ENCODE measurements at places on chromosomes 4 and X.
A peak's percentile ranks its signal among the peaks of the same experiment; 100 is the strongest.

- DNase-seq, result peak; percentile 14
These were observed 95.8 kb upstream of the EGFL6 start for GRCh38 chrX:13473442-13474163.

DNA sequence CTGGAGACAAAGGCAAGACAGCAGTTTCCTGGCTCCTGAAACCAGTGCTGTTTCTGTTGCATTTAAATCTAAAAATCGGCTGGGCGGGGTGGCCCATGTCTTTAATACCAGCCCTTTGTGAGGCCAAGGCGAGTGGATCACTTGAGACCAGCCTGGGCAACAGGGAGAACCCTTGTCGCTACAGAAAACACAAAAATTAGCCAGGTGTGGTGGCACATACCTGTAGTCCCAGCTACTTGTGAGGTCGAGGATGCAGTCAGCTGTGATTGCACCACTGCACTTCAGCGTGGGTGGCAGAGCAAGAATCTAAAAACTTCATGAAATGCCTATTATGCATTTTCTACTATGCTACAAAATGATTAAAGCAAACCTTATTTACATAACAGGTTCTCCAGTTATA is 205.4 kb upstream of the ITM2A start:
- no peak for DNase-seq

- no peak for DNase-seq
These were observed 606.8 kb upstream of the KLHL4 start for GRCh38 chrX:86910602-86911311.

GRCh38 chr4:48899950-48900349 is 6.6 kb downstream of the OCIAD2 start:
- no peak for DNase-seq

DNA sequence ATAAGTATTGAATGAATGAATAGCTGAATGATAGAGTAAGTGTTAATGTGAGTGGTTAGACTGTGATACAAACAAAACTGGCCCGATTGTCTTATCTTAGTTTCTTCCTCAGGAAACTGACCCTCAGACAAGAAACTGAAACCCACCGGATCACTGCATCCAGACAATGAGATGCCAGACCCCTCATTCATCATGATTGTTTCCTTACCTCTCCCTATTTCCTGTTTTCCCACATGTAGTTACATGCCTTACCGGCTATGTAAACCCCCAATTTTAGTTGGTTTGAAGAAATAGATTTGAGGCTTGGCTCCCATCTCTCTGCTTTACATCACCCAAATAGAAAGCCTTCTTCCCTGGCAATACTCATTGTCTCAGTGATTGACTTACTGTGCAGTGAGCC is 218.9 kb upstream of the PPP1R2C start:
- DNase-seq, result no peak

DNA sequence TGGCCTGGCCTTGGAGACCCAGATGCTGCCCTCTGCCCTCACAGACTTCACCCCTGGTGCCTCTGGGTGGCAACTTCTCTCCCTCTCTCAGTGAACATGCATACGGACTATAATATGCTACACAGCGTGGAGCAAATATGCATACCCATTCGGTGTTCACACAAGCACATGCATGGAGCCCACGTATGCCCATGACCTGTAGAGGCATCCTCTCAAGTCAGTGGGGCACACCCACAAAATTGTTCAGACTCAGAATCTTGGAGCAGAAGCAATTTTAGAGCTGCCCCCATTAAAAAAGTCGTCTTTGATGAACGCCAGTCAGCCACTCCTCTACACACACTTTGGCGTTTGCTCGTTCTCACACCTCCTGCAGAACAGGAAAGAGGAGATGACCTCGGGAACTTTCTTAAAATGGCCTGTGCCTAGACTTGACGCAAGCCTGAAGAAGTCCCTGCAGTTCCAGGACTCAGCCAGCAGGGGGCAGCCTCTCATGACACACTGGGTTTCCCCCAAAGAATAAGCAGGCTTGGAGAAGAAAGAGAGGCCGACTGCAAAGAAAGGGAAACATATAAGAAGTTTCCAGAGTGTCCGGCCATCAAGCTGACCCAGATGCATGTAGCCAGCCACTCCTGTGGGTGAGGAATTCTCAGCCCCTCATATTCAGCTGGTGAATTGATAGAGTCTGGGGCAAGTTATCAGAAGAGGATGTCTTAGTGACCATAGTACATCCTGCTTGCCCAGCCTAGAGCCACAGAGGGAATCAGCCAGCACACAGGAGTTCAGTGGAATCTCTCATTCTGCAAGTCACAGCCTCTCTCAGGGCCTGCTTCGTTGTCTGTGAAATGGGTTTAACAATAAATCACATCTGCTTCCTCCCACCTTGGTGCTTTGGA is 17.3 kb downstream of the APLN start:
- peak; percentile 64 for DNase-seq

DNA sequence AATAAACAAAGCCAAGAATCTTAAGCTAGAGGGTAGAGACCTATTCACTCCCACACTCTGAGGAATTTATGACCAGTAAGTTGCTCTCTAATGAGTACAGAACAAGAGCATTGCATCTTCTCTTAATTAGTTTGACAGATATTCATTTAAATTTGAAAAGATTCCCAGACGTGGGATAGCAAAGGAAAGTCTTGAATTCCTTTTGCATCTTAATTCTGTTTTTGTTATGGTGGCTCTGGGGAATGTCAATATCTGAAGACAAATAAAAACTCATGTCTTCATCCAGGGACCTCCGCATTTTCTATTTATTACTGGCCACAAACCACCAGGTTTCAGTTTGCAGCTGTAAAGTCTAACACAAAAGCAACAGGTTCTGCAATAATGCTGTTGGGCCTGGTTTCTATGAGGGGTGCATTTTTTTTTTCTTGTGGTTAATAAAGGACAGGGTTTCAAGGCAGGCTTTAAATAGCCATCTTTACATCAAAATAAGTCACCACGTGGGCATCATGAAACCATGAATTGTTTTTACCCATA is 172.3 kb downstream of the SHROOM3 start:
- DNase-seq, result no peak

GRCh38 chr4:152925851-152926250 is 10.3 kb upstream of the FHDC1 start:
- DNase-seq, result no peak

- DNase-seq, result no peak
These were observed 33.4 kb downstream of the AFAP1 start for GRCh38 chr4:7906171-7906701.

DNA sequence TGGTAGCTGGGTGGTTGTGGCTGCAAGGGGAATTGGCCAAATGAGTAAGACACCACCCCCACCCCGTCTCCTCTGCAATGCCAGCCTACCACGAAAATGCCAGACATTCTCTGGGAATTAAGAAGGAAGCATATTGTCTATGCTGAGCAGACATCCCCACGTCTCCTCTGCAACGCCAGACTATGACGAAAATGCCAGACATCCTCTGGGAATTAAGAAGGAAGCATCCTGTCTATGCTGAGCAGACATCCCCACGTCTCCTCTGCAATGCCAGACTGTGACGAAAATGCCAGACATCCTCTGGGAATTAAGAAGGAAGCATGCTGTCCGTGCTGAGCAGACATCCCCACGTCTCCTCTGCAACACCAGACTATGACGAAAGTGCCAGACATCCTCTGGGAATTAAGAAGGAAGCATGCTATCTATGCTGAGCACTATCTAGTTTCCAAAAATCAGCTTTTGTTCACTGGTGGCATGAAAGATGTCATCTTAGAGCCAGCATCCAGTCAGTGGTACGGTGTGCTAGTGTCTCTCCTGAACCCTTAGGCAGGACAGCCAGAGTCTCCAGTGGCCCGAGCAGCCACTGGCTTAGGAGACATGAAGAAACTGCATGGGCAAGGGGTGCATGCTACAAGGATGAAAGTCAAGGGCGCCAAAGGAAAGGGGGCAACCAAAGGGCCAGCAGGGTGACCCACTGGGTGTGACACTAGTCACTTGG is 339.8 kb upstream of the FRG1 start:
- DNase-seq, result no peak

GRCh38 chr4:120841580-120841979 is 80.9 kb downstream of the PRDM5 start:
- DNase-seq, result no peak

- no peak for DNase-seq
These were observed 43.6 kb downstream of the CD99L2 start for GRCh38 chrX:150854856-150855255.

DNA sequence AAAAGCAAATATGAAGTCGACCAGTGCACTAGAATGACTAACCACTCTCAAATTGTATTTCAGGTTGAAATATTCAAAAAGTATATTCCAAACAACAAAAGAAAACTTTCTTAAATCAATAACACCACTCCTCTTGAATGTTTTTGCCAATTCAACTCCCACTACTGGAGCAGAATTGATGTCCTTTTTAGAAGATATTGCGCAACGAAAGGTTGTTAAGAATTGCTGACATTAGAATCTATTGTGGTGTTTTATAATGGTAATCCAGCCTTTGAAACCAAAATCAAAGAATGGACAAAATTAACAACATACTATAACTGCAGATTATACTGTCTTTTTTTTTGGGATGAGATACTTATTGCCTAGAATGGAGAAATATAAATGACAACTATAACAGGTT is 331.3 kb downstream of the GRXCR1 start:
- DNase-seq, result no peak

GRCh38 chr4:86944964-86945781 is 10.4 kb downstream of the AFF1 start:
- no peak for DNase-seq

DNA sequence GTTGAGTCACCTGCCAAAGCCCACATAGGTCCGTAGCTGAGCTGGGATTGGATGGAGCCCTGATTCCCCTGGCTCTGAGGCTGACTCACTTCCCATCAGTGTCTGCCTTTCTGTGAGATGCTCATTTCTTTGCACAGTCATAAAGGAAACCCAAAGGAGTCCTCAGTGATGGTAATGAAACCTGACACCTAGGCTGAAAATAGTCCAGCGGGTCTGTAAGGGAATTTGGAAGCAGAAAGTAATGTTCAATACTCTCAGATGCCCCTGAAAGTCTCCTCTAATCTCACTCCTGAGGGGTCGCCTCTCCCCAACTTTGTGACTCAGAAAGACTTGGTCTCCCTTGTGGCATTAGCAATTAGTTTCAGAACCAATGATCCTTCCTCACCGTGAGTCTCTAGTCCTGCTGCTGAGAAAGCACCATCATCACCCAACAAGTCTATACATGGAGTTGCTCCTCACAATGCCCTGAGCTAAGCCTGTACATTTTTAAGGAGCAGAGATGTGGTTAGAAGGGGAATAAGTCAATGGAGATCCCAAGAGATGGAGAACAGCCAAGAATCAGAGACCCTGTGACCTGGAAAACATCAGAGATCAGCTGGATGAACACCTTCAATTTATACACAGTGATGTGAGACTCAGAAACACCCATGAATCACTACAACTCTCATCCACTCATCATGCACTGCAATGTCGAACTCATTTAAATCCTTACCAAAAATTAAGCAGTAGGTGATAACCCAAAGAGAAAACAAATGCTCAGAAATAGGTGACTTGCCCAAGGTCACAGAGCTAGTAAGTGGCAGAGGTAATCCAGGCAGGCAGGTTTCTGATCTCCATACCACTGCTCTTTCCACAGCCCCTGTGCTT is 219.0 kb upstream of the CPEB2 start:
- no peak for DNase-seq

GRCh38 chr4:53813998-53814397 is 222.7 kb upstream of the LNX1 start:
- DNase-seq, result no peak

GRCh38 chrX:108699368-108699767 is 37.0 kb downstream of the IRS4 start:
- DNase-seq, result no peak

GRCh38 chr4:48030470-48030869 is 13.9 kb downstream of the NIPAL1 start:
- no peak for DNase-seq

GRCh38 chr4:37995981-37996775 is 36.0 kb downstream of the PTTG2 start:
- no peak for DNase-seq

DNA sequence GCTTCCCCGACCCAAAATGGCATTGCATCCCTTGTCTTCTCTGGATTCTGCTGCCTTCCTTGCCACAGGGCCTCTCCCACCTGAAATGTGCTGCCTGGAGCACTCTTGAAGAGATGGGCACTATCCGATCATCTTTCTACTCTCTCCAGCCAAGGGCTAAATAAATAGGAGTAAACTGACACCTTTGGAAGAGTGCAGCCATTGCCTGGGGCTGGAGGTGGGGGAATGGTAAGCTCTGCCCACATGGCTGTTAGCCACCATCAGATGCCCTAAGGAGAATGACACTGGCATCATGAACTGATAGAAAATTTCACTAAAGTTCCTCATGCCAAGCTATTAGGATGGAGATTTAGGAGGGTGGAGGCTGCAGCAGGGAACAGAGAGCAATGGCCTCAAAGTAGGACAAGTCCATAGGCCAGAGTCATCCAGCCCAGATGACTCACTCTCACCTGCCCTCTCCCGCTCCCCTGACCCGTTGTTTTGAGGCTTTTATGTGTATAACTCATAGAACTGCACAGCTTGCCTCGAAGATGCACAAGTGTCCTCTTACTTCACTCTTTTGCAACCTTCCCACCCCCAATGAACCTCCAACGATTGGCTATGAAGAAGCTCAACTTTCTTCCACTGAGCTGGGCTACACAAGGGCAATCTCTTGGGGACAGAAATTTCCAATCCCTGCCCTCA is 822 bp upstream of the PFKFB1 start:
- DNase-seq, result no peak

GRCh38 chrX:4320436-4320947 is 607.0 kb upstream of the PRKX start:
- DNase-seq, result no peak

GRCh38 chr4:168841672-168842019 is 168.4 kb downstream of the CBR4 start:
- no peak for DNase-seq

- no peak for DNase-seq
These were observed 8.2 kb downstream of the KLHL15 start for GRCh38 chrX:24018809-24019208.

GRCh38 chr4:56857601-56858309 is 36.3 kb upstream of the SPINK2 start:
- DNase-seq, result no peak

- DNase-seq, result no peak
These were observed 172.2 kb downstream of the PPARGC1A start for GRCh38 chr4:23717528-23718248.

GRCh38 chrX:150702966-150703694 is 9.9 kb downstream of the MTMR1 start:
- no peak for DNase-seq

GRCh38 chrX:4622486-4623167 is 909.2 kb upstream of the PRKX start:
- no peak for DNase-seq

GRCh38 chr4:72494156-72494555 is 74.9 kb downstream of the ADAMTS3 start:
- no peak for DNase-seq

DNA sequence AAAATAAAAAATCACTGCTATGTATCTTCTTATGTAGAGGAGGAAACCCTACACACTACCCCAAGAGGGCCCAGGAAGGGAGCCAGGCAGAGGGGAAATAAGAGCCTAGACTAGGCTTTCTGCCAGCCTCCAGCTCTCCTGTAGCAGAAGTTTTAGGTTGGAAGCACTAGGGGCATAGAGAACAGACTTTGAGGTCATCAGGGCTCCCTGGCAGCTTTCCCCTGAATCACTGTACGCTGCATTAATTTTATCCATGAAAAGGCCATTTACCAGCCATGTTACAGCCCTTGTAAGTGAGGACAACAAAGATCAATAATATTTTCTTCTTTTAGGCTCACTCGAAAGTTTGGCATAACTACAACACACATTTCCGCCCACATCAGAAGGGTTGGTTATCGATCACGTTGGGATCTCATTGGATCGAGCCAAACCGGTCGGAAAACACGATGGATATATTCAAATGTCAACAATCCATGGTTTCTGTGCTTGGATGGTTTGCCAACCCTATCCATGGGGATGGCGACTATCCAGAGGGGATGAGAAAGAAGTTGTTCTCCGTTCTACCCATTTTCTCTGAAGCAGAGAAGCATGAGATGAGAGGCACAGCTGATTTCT is 24.7 kb downstream of the RPL9 start:
- DNase-seq, result no peak

Data from effector memory CD8-positive, alpha-beta T cell (primary cell).